ENCODE measurements at places on chromosomes 3 and 15. TPM values are rescaled to one million over a fixed set of nuclear protein-coding genes. Genes with fewer than 3 reads are reported as not detected.

Gene NPAP1
- total RNA-seq = not detected

Gene CPB1
- not detected for total RNA-seq

Gene RHOV
- total RNA-seq = under 0.01 TPM

Gene CKMT1A
- 0.18 TPM for total RNA-seq

Gene EFL1
- total RNA-seq = 15.9 TPM

Gene FILIP1L
- 74.7 TPM for total RNA-seq

Gene UBAP1L
- total RNA-seq = 0.71 TPM

Gene GOLGA6D
- total RNA-seq = not detected

Gene TPRG1
- total RNA-seq = 0.43 TPM

Gene SST
- not detected for total RNA-seq

Gene TRH
- total RNA-seq = not detected

Gene PLSCR5
- not detected for total RNA-seq

Gene FBXO40
- not detected for total RNA-seq

Gene RAB7A
- 36.4 TPM for total RNA-seq

Gene NUDT16
- 10.8 TPM for total RNA-seq

Gene WNT5A
- 4.4 TPM for total RNA-seq

Gene OSTN
- total RNA-seq = 0.57 TPM

Gene NEK10
- total RNA-seq = 15.8 TPM

Gene IL17RC
- 24.7 TPM for total RNA-seq

Gene CXCR6
- total RNA-seq = 0.28 TPM

Gene CD80
- total RNA-seq = not detected

Gene CEP70
- 22.2 TPM for total RNA-seq

Gene LRRC34
- total RNA-seq = 1.4 TPM

Gene DNAH1
- 1.7 TPM for total RNA-seq

Gene SPTBN5
- 0.18 TPM for total RNA-seq

Gene KNL1
- 1.3 TPM for total RNA-seq

Gene TMEM45A
- total RNA-seq = 104 TPM

Gene TEX9
- 3.1 TPM for total RNA-seq

Gene CCR9
- not detected for total RNA-seq

Gene AP3B2
- total RNA-seq = 0.43 TPM

Gene PROS1
- total RNA-seq = 19.2 TPM

Gene KCNMB3
- total RNA-seq = 1.1 TPM

Gene ARHGAP11A
- 4.8 TPM for total RNA-seq

Gene IL20RB
- 2.7 TPM for total RNA-seq

Gene ZNF660
- 2.1 TPM for total RNA-seq

Gene THRB
- total RNA-seq = 1.4 TPM

Gene GOLGA8J
- total RNA-seq = not detected

Gene TLR9
- total RNA-seq = under 0.01 TPM

Gene P3H2
- total RNA-seq = 11.1 TPM

Gene FANCD2OS
- not detected for total RNA-seq

Gene ATP13A5
- total RNA-seq = not detected

Gene PPCDC
- total RNA-seq = 4.4 TPM

Gene LMAN1L
- not detected for total RNA-seq

Gene SMCO1
- total RNA-seq = not detected

Gene SAXO2
- total RNA-seq = 0.65 TPM

Gene TNFSF10
- total RNA-seq = 5.4 TPM

Gene MESP1
- 0.28 TPM for total RNA-seq

Gene TTC14
- 25.0 TPM for total RNA-seq

Gene LRRN1
- total RNA-seq = not detected

Gene RPSA
- 2,248 TPM for total RNA-seq

Gene SKOR1
- 0.09 TPM for total RNA-seq

Gene PGBD4
- 1.8 TPM for total RNA-seq

Gene STRIT1
- not detected for total RNA-seq

Gene VGLL3
- total RNA-seq = 33.4 TPM

Gene CELSR3
- total RNA-seq = 1.00 TPM

Gene CEP152
- 8.0 TPM for total RNA-seq

Gene GOLGA8H
- total RNA-seq = 0.14 TPM
